ENCODE measurements at places on chromosomes 1 and 21.

GRCh38 chr1:219422811-219423598 lies 189.9 kb downstream of the ZC3H11B start:
- DNase-seq: no peak

DNA sequence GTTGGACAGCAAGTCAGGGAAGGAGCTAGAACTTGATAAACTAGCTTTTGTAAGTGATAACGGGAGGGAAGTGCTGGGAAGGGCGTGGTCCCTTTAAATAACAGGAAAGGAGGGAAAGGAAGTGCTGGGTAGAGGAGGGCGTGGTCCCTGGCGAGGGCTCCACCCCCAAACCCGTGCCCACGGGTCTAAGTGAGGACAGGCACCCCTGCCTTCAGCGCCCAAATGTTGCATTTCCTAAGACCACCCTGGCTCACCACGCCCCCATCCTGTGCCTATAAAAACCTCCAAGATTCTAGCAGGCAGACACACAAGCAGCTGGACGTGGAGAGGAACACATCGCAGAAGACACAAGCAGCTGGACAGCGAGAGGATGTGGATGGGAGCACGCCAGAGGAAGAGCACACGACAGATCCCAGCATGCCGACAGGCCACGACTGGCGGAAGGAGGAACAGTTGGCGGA lies 58.5 kb downstream of the PALMD start:
- DNase-seq: no peak

GRCh38 chr1:241844593-241844992 lies 3.4 kb upstream of the EXO1 start:
- DNase-seq: no peak

- DNase-seq: no peak
Observed at GRCh38 chr1:29577512-29577911, 341.2 kb downstream of the PTPRU start.

DNA sequence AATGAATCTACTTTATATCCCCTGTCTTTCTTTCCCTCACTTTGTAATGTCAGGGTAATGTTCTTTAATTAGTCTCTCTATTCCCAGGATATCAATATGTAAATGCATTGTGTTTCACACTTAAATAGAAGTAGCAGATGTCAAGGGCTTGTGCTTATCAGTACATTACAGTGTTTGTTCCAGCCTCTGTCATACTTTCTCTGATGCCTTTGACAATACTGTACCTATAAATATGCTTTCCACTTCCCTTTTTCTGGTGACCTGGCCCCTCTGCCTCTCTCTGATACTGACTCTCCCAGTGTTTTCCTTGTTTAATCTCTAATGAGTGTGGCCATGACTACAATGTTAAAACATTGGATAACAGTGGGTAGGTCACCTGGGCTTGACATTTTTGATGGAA lies 862.0 kb upstream of the NEGR1 start:
- no peak for DNase-seq

DNA sequence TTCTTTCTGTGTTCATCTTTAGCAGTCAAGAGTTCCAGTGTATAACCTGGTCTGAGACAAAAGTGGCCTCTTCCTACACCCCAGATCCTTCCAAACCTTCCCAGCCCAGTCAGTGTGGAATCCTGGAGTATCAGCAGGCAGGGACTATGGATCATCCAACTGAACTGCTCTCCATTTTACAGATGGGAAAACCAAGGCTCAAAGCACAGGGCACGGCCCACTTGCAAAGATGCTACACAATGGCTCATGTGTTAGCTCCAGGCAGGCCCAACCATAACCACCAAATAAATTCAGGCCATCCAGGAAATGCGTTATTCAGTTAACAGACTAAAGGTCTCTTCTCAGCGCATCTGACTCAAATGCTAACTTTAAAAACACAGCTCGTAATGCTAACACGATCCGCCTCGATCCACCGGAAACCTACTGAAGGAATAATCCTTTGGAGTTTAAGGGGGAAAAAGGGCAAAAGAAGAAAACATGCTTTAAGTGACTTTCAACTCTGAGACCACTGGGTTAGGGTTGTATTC lies 7.1 kb downstream of the GLIS1 start:
- DNase-seq: no peak

DNA sequence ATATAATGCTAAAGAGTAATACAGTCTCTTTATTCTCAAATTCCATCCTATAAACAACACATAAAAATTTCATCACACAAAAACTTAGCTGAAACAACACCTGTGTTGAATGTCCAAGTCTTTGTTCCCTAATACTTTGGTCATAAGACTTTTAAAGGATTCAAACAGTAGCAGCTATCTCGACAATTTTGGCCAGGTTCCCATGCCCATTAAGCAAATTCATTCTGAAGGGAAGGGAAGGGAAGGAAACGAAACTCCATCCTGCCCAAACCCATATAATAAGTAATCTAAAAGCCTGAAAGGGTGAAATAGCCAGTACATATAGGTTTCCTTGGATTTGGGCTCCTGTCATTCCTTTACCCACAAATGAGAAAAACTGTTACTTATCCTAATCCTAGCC lies 7.5 kb downstream of the IVNS1ABP start:
- no peak for DNase-seq
